Activated T-helper 1 cell treated with anti-CD3 and anti-CD28 coated beads, Interleukin-12 subunit alpha, Interleukin-12 subunit beta, Interleukin-2, Interleukin-4 antibody, amounts not matched to agents 30 ng/mL and 10 ng/mL and 1 ng/mL, durations not matched to agents 14 hours and 24 hours and 36 hours (primary cell): ENCODE measurements at places on chromosomes 7 and 10. TPM values are rescaled to one million over a fixed set of nuclear protein-coding genes. Genes with fewer than 3 reads are reported as not detected.

Gene DMTF1
- total RNA-seq = 103 and 116 TPM in 2 replicates

Gene NEUROG3
- not detected in 2 replicates for total RNA-seq

Gene LRRC17
- total RNA-seq = 0.17 TPM in 1 of 2 replicates, not detected in the other

Gene OR9A2
- total RNA-seq = not detected in 2 replicates

Gene HMX2
- total RNA-seq = not detected in 2 replicates

Gene MSMB
- not detected in 2 replicates for total RNA-seq

Gene FXYD4
- total RNA-seq = 0.44 TPM in 1 of 2 replicates, not detected in the other

Gene CALHM3
- total RNA-seq = not detected in 2 replicates

Gene PALS2
- 34.9 and 42.2 TPM in 2 replicates for total RNA-seq

Gene OGA
- 113 and 117 TPM in 2 replicates for total RNA-seq

Gene ANXA8L1
- not detected in 2 replicates for total RNA-seq

Gene INTS1
- 94.3 and 97.9 TPM in 2 replicates for total RNA-seq

Gene NFE2L3
- total RNA-seq = 80.1 TPM in 2 replicates

Gene TECPR1
- total RNA-seq = 49.1 and 53.6 TPM in 2 replicates

Gene NUDT13
- 0.81 and 0.83 TPM in 2 replicates for total RNA-seq
